ENCODE measurements at places on chromosomes 6 and 20. TPM values are rescaled to one million over a fixed set of nuclear protein-coding genes. Genes with fewer than 3 reads are reported as not detected.

- no peak for DNase-seq
Observed at GRCh38 chr6:117493470-117493869, 11.0 kb downstream of the DCBLD1 start.

NDUFAF4 gene
- 11.4 TPM for total RNA-seq

- no peak for DNase-seq
Observed at GRCh38 chr6:167819576-167819975, 7.1 kb upstream of the AFDN start.

FITM2 gene
- total RNA-seq = 16.5 TPM

REM1 gene
- 7.2 TPM for total RNA-seq

- no peak for DNase-seq
Observed at GRCh38 chr6:161365633-161366032, 91.8 kb upstream of the AGPAT4 start.

LST1 gene
- 29.0 TPM for total RNA-seq

DNA sequence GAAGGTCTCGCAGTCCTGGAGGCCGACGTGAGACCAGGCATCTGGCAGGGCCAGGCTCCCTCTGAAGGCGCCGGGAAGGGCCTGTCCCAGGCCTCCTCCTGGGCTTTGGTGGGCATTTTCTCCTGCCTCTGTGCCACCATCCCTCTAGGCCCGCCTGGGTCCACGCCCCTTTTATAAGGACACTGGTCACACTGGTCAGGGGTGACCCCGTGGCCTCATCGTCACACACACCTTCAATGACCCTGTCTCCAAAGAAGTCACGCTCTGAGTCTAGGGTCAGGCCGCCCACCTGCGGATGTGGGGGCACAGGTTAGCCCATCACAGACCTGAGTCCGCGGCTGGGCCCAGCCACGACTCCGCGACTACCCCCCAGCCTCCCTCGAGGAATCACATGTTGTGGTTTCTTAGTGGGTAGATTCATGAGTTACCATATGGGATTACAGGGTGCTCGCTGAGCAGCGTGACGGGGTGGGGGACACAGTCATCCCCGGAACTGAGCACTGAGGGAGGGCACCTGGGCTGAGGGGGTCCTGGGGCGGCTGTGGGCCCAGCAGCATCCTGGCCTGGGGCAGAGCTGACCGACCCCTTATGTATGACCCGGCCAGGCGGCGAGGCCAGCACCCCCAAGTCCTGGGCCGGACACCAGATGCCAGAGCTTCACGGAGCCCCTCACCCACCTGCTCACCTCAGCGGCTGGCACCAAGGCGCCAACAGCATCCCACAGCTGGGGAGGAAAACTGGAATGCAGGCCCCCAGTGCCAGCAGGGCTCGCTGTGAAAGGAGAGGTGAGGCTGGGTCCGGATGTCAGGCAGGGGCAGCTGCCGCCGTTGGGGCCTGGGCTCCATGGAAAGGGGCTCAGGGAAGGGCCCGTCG is 115.9 kb downstream of the DLL1 start:
- no peak for DNase-seq

DNA sequence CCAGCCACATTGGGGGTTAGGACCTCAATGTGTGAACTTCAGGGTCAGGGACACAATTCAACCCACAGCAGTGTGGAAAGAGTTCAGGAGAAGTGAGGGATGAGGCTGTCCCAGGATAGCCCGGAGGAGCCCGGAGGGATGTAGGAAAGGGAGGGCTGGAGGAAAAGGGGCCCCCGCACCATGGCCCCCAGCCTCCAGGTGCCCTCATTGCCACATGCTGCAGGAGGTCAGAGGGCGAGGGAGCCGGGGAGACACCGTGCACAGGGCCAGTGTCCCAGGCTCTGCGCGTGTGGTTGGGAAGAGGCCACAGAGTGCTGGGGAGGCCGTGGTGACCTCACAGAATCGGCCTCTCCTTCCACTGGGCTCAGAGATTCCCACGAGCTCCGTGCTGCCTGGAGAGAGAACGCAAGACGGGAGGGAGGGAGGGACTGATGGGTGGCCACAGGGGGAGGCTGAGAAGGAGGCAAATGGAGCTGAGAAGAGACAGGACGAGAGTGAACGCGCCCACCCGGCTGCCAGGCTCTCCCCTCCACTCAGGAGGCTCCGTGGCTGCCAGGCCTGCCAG is 215.1 kb downstream of the DLL1 start:
- DNase-seq = peak; percentile 9

CDH26 gene
- 1.2 TPM for total RNA-seq

ELOVL2 gene
- 1.0 TPM for total RNA-seq

POM121L2 gene
- not detected for total RNA-seq

DNA sequence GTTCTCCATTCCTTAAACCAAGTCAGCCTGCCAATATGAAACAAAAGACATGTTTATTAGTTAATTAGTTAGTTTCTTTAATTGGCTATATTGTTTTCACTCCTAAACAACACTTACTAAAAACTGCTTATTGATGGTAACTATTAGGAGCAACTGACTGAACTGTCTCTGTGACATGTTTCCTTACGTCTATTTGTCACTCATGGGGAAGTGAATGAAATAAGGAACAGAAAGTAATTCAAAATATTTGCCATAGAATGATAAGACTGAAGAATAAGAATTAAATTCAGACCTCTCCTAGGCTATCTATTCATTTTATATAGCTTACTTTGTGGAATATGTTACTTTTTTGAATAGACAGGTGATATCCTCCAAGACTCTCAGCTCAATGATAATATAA is 217.2 kb downstream of the LAMA2 start:
- no peak for DNase-seq

SCGN gene
- total RNA-seq = 1.8 TPM

DNA sequence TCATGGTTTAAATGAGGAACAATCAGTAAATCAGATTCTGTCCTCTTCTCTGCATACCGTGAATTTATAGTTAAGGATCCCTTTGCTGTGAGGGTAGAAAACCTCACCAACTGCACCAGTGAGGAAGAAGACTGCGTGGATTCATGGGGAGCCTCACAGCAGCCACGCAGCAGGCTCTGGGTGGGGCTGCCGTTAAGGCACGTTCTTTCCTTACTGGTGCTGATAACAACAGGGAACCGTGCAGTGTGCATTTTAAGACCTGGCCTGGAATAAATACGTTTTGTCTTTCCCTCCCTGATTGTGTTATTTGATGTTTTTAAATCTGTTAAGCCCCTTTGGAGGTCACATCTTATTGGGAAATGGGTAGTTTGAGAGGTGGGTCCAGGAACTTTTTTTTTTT is 17.6 kb upstream of the MYLK2 start:
- no peak for DNase-seq

SLC17A2 gene
- not detected for total RNA-seq

GRCh38 chr20:48276021-48276342 is 490.7 kb upstream of the SULF2 start:
- no peak for DNase-seq

DNA sequence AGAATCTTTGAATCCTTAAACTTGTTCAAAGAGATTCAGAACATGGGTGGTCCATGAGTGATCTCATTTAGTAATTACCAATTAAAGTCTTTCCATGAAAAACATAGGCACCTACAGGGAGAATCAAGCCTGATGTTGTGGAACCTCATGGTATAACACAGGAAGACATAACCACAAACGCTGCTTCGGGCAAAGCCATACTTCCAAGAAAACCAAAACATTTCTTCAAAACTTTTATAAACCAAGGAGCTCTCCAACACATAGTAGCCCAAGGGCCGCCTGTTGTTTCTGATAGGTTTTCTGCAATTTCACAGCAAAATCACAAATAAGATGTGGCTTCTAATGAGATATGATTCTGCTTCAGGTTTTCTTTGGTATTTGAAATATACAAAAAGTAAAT is 2.5 kb downstream of the CHD6 start:
- DNase-seq = no peak

NEDD9 gene
- 17.7 TPM for total RNA-seq

DNA sequence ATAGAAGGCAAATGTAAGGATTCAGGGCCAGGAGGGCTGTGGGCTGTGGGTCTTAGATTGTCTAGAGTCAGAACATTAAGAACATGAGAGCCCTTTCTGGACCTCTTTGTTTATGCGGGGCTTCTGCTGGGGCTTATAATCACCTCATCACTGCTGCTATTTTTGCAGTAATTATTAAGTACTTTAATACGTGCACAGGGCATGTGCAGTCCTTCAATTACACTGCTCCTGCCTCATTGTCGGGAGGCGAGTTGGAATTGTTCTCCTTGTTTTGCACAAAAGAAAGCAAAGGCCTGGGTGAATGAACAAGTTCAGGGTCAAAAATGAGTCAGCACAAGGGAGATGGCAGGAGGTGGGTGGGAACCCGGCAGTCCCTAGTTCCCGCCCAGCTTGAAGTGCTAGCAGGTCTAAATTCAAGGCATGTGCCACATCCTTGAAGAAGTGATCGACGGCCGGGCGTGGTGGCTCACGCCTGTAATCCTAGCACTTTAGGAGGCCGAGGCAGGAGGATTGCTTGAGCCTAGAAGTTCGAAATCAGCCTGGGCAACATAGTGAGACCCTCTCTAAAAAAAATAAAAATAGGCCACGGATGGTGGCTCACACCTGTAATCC is 34.4 kb upstream of the PTPN1 start:
- DNase-seq = peak; percentile 86

DNA sequence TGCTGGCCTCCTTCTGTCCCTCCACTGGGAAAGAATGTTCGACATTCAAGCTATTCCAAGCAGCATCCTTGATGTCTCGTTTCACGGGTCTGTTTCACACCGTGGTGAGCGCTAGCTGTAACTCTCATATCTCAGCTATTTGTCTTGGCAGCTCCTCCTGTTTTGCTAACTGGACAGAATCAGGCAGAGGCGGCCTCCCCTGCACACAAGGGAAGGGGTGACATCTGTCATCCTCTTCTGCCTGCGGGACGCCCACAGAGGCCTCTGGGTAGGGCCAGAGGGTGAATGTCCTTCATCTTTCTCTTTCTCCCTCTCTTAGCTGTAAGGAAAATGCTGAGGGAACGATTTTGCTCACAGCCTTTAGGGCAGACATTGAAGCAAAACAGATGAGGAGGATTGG is 232.8 kb upstream of the GMDS start:
- DNase-seq = peak; percentile 9

- DNase-seq = no peak
Observed at GRCh38 chr6:7152462-7152861, 44.7 kb downstream of the RREB1 start.

DNA sequence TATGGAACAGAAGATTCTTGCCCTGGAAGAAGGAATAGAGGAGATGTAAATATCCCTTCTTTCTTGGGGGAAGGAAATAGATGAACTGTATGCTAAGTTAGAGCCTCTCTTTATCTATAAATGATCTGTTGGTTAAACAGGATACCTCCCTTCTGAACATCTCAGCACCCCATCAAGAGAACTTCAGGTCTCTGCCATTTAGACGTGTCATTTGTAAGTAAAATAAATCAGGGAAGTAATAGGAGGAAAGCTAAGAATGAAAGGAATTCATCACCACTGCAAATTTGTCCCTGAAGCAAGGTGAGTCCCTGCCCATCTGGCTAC is 42.5 kb upstream of the TNFAIP3 start:
- DNase-seq = no peak

DNA sequence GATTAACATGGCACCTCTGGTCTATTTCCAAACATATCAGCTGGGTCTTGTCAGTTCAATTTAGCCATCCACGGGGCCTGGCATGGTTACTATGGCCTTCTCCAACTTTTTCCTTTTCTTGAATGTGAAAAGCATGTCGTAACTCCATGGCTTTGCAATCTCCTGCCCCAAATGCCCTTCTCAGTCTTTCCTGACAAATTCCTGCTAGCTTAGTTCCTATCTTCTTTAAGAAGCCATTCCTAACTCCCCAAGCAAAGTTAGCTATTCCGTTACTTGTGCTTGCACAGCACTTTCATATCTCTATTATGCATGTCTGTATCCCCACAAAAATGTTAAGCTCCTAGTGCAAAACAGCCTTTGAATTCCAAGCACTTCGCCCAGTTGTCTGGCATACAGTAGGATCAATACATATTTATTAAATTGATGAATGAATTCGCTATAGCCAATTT is 105.6 kb downstream of the AIG1 start:
- DNase-seq = no peak

- no peak for DNase-seq
Observed at GRCh38 chr6:113642001-113642713, 215.0 kb upstream of the MARCKS start.

TTK gene
- total RNA-seq = 0.63 TPM

DNA sequence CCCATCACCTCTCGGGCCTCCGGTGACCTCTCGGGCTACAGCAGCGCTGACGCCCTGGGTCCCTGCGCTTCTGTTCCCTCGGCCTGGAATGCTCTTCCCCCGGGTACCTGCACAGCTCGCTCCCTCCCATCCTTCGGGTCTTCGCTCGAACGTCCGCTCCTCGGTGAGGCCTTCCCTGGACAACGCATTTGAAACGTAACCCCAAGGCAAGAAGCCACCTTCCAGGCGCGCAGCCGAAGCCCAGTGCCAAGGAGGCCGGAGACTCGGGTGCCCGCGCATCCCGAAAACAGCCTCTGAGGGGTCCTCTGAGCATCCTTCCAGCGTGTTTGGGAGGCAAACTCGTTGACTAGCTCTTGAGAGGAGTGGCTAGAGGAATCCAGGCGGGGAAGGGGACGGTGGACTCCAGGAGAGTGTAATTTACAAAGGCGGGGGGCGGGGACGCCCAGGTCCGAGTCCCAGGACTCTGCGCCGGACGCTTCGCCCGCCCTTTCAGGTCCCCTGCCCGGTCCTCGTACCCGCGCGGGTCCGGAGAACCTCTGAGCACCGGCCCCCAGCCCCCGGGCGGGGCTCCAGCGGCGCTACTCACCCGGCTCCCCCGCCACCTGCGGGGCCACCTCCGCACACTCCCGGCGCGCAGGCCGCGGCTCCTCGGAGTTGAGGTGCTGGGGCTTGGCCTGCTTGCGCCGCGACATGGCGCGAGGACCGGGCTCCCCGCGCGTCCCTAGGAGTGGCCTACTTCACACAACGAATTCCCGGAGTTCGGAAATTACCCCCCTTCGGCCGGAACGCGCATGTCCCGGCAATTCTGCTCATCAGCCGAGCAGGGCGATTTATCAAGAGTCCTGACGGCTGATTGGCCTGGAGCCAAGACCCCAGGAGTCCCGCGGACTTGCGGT is 86.8 kb downstream of the ZFP64 start:
- DNase-seq = no peak

DNA sequence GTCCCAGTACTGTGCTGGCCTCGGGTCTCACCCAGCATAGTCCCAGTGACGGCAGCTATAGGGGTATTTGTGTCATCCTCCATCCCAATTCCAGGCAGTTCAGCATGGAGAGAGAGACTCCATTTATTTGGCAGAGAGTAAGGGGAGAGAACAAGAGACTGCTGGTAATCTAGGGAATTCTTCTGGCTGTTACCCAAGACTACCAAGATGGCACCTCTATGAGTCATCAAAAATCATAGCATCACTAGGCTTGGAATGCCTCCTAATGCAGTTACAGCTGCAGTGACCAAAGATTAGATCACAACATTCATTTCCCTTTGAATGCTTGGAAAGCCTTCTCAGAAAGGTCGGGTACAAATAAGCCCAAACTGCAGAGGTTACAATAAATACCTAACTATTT is 660.4 kb upstream of the FLRT3 start:
- no peak for DNase-seq

DNA sequence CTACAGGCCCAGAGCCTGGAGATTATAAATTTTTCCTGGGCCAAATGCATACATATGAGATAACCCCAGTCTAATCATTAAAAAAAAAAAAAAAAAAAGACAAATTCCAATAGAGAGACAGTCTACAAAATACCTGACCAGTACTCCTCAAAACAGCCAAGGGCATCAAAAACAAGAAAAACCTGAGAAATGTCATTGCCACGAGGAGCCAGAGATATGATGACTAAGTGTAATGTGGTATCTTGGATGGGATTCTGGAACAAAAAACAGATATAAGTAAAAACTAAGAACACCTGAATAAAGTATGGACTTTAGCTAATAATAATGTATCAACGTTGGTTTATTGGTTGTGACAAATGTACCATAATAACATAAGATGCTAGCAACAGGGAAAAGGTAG is 24.9 kb downstream of the UBE2V1 start:
- no peak for DNase-seq
